Lower lobe of right lung (tissue), 2 donors: ENCODE measurements at places on chromosomes 3 and 15. TPM values are rescaled to one million over a fixed set of nuclear protein-coding genes. Genes with fewer than 3 reads are reported as not detected.

The ITIH1 gene
- not detected for total RNA-seq

The LHFPL4 gene
- total RNA-seq: not detected

- H3K27ac ChIP-seq: peak overlapping the region; percentile 66
- no peaks in the 10 kb centered on the region for H3K27me3 ChIP-seq
- no peak for DNase-seq
- H3K36me3 ChIP-seq: peaks cover 98% of the 10 kb centered on the region
Observed at GRCh38 chr3:49296781-49297411, 19.9 kb upstream of the C3orf62 start.

DNA sequence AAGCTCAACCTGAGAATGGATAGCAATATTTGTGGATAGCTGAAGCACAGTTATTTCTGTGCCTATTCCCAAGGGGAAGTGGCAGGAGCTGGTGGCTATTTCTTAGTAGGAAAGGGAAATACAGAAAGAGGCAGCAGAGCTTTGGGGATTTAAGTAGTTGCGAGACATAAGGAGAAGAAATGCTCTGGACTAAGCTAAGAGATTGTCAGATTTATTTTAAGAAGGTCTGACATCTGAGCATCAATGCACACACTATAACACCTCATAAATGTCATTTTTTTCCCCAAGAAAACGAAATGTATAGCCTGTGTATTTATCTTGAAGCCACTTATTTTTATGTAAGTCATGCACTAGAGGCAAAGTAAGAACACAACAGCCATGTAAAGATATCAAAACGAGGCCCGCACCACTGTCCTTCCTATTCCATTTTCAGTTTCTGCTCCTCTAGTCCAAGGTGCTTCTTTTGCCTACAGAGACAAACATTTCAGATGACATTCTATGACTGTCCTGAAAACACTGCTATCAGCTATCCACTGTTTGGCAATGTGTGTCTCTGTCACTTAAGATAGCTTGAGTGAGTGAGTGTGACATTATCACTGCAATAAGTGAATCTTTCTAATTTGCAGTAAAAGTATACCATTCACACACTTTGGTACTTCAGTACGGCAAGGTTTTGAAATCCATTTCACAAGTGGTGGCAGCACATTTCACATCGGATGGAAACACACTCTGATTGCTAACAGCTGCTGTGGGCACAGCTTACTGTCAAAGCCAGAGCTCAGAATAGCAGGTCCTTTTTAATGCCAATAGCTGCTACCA, 62.7 kb upstream of the ICE2 start:
- no peak for DNase-seq
- no peaks in the 10 kb centered on the region for H3K36me3 ChIP-seq
- no peak overlapping the region for H3K4me3 ChIP-seq
- H3K27ac ChIP-seq: no peak overlapping the region
- H3K27me3 ChIP-seq: no peaks in the 10 kb centered on the region

- no peak overlapping the region for H3K4me3 ChIP-seq
- no peak for DNase-seq
- no peak overlapping the region for H3K27ac ChIP-seq
- no peaks in the 10 kb centered on the region for H3K27me3 ChIP-seq
- H3K36me3 ChIP-seq: no peaks in the 10 kb centered on the region
- H3K4me1 ChIP-seq: peaks cover 6% of the 10 kb centered on the region
Observed at GRCh38 chr3:15967577-15967976, 169.8 kb upstream of the ANKRD28 start.

The VEPH1 gene
- total RNA-seq: 116 TPM

DNA sequence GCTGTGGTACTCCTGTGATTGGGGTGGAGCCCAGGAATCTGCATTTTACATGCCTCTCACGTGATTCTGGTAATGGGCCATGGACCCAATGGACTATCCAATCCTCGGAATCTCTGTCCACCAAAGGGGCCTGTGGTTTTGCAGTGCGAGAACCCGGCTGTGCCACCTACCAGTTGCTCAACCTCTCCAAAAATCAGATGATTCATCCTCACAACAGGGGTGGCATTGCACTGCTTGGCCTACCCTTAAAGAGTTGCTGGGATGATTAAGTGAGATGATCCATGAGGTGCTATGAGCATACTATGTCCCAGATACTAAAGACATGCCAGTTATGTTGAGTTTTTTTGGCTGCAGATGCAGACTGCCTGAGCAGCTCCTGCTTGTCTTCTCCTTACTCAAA, 5.1 kb downstream of the ANP32A start:
- H3K36me3 ChIP-seq: no peaks in the 10 kb centered on the region
- peaks cover 56% of the 10 kb centered on the region for H3K4me1 ChIP-seq
- no peaks in the 10 kb centered on the region for H3K27me3 ChIP-seq
- DNase-seq: no peak

The SLC28A1 gene
- not detected for total RNA-seq

The PYGO1 gene
- 8.7 TPM for total RNA-seq

The C3orf33 gene
- total RNA-seq: 3.6 TPM

The CPLX3 gene
- total RNA-seq: not detected
